ENCODE measurements at places on chromosomes 3 and 15. TPM values are rescaled to one million over a fixed set of nuclear protein-coding genes. Genes with fewer than 3 reads are reported as not detected.

C3orf22 gene
- not detected for total RNA-seq

TFDP2 gene
- total RNA-seq, result 28.2 TPM

RAB27A gene
- total RNA-seq, result 85.3 TPM

GP9 gene
- not detected for total RNA-seq

NRROS gene
- total RNA-seq, result 34.7 TPM
